Activated naive CD4-positive, alpha-beta T cell (primary cell): ENCODE measurements at places on chromosomes 1 and 21.

GRCh38 chr1:113917400-113918082 lies 11.6 kb upstream of the HIPK1 start:
- DNase-seq: no peak

- DNase-seq: no peak
Observed at GRCh38 chr1:1264868-1265272, 8.8 kb downstream of the UBE2J2 start.

DNA sequence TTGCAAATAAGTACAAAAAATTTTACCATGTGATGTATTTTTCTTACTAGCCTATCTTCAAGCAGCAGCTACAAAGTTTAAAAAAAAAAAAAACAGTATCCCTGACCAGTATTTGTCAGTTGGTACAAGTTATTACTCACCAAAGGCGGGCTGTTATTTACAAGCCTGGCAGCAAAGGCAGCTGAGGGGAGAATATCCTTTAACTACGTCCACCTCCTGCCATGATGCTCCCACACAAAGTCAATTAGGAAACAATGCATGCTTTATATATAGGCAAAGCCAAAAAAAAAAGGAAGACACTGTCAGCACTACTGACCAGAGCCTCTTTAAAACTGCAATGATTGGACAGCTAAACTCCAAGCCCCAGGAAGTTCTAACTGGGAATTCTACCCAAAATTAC lies 13.7 kb downstream of the PSMA5 start:
- no peak for DNase-seq

GRCh38 chr1:114745291-114745690 lies 12.5 kb downstream of the CSDE1 start:
- DNase-seq: no peak

- DNase-seq: no peak
Observed at GRCh38 chr1:41560496-41560895, 76.0 kb upstream of the EDN2 start.

DNA sequence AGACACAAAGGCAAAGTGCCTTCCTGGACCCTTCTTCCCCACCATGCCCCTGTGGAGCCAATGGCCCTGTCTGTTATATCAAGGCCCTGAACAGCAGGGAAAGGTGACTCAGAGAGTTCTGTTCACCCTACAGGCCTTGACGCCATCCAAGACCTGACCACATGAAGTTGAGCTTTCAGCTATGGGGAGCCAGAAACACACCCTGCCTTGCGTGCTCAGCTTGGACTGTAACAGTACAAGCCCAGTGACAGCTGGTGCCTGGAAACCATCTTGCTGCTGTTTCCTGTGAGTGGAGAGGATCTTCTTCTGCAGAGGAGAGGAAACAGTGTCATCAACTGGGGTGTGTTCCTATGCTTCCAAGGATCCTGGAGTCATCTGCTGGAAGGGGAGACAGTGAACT lies 165.0 kb upstream of the IRF2BP2 start:
- no peak for DNase-seq
